ENCODE measurements at places on chromosomes 3 and 15.
A peak's percentile ranks its signal among the peaks of the same experiment; 100 is the strongest.

GRCh38 chr3:183737116-183737515 lies 39.5 kb downstream of the YEATS2 start:
- DNase-seq = no peak

DNA sequence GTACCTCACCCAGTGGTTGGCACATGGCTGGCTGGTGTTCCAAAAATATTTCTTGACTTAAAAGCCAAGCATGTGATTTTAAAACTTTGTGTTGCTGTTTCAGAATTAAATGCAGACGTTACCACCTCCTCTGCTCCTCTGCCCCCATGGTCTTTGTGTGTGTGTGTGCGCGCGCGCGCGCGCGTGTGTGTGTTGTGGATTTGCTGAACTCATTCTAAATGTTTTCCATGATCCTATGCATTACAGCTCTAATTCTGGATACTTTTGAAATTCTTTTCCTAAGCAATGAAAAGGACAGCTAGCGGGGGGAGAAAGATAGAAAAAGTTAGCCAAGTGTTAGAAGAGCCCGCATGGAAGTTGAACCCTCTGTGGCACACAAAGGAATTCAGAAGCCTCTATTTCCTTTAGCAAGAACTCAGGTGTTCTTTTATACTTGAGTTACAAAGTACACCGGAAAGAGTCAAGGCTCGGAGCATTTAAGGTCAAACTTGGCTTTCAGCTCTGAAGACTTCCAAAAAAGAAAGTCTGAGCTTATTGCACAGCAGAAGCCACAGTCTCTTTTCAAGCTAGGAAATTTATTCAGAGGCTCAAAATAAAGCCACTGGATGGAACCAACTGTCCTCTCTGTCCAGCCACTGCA lies 350.5 kb upstream of the TBL1XR1 start:
- DNase-seq = no peak

DNA sequence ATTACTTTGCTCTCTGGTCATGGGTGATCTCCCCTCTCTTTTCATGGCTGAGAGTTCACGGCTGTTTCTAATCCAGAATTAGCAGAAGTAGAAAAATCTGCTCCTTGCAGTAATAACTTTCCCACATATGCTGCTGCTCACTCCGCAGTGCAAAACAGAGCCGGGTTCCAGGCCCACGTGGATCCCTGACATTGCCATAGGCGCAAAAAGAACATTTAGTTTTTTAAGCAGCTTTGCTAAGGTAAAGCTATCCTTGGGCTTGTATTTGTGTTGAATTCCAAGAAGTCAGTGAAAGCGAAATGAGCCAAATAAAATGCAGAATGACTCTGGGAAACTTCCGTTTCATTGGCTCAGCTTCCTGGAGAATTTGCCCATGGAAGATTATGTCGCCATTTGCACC lies 633.7 kb upstream of the SUCLG2 start:
- no peak for DNase-seq

GRCh38 chr3:179336345-179336929 lies 11.1 kb upstream of the MFN1 start:
- DNase-seq = no peak

DNA sequence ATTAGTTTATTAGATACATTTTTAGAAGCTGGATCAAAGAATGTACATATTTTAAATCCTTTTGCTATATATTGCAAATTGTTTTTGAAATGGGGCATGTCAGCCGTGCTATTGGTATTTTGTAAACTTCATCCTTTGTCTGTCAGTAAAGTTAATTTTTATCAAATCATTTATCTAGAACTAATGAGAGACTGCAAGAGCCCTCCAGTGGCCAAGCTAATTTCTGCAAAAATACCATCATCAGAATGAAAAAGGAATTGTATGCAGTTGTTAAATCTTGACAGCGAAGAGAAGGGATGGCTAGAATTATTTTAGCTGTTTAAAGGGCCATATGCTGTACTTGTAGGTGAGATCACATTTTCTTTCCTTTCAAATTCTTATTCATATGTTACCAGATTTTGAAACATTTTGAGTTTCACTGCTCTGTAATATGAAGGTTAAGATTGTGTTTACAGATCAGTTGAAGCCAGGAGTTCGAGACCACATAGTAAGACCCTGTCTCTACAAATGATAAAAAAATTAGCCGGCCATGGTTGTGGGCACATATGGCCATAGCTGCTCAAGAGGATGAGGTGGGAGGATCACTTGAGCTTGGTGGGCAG lies 8.1 kb upstream of the CLDN11 start:
- no peak for DNase-seq

DNA sequence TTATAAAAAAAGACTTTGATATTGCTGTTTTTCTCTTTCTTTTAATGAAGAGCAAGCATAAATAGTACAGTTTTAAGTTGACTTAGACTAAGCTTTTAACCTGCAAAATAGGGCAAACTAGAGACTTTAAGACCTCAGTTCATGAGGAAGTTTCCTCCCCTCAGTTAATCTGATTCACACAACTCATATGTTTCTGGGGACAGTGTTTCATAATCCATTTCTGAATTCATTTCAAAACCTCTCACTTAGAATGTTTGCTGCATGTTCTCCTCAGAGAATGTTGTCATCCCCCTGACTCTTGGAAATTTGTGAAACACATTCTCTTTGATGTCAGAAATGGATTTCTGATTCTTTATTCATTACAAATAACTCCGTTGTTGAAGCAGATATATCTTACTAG lies 79.3 kb upstream of the SKOR1 start:
- peak; percentile 57 for DNase-seq

- DNase-seq = no peak
These were observed 506.1 kb upstream of the PROK2 start for GRCh38 chr3:72290859-72291638.

DNA sequence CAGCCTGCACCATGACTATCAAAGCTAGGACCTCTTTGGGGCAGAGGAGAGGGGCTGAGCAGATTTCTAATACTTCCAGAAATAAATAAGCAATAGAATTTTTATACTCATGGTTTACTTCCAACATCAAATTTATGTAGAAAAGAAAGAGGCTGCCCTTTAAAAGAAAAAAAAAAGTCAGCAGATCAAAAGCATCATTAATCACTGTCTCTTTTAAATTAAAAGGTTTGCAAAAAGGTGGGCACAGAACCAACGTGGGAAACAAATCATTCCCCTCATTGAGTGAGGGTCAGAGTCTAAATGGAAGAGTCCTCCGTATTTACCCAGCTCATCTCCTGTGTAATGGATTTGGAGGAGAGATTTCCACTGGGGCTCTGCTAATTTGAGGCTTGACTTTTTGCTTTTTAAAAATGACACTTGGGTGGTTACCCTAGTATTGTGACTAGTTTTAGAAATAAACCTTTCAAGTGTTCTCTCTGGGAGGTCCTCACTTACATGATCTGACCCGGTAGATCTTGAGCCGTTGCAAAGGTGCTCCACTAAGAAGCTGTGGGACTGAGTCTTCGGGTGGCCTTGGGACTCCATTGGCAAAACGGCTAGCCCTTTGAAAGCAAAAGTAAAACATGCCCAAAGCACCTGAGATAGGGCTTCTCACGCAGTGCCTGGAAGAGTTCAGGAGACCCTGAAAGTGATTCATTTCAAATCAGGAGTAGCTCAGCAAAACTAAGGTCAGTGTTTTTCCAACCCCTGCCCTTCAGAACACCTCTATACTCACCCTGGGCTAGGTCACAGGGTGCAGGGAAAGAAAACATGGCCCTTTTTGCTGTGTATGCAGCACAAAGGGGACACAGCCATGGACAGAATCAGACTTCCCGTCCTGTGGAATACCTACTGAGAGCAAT lies 320.9 kb downstream of the FOXP1 start:
- DNase-seq = no peak

GRCh38 chr3:79040701-79041100 lies 727.1 kb downstream of the ROBO1 start:
- peak; percentile 51 for DNase-seq

- no peak for DNase-seq
These were observed 5.4 kb upstream of the MASP1 start for GRCh38 chr3:187296911-187297310.

DNA sequence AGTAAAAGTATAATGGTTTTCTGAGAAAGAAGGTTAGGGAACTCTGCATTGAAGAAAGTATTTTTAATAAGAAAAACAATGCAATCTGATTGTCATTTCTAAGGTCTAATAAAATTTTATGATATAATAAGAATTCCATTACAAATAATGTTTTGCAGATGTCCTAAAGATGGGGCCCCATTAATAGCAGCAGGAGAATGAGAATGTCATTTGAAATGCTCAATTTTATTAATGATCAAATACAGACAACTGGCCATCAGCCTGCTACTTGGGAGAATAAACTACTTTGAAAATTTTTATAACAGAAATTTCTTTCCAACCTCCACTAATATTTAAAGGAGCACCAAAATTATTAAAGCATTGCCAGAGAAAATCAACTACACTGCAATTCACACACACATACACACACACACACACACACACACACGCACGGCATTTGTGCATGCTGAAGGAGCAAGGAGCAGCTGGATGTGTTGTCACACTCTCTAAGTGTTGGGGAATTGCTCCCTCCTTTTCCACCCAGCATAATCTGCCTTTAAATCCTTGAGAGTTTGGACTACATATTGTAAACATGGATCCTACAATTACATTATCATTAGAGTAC lies 109.5 kb downstream of the THRB start:
- DNase-seq = no peak

GRCh38 chr3:11434017-11434526 lies 161.9 kb downstream of the ATG7 start:
- DNase-seq = no peak

GRCh38 chr3:157231071-157231470 lies 71.1 kb upstream of the CCNL1 start:
- no peak for DNase-seq

- DNase-seq = no peak
These were observed 26.2 kb upstream of the HHATL start for GRCh38 chr3:42728668-42729364.

- DNase-seq = no peak
These were observed 8.6 kb upstream of the NME9 start for GRCh38 chr3:138338244-138338643.

DNA sequence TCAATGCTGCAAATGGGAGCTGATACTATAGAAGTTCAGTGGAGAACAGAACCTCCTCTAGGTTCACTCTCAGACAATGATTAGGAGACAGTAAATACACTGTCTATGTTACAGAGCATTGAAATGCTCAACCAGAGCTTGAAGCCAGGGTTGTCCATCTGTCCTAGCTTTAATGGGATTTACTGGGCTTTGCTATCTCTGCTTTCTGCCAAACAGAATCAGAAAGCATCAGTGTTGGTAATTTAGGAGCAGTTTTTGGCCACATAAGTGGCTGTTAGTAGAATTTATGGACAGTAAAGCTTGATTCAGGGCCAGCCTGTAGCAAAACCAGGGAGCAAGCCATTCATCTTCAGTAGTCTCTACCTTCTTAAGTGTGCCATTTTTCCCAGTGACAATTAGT lies 396.3 kb downstream of the LSAMP start:
- no peak for DNase-seq

- peak; percentile 8 for DNase-seq
These were observed 463.1 kb upstream of the ARHGEF26 start for GRCh38 chr3:153658136-153658535.

DNA sequence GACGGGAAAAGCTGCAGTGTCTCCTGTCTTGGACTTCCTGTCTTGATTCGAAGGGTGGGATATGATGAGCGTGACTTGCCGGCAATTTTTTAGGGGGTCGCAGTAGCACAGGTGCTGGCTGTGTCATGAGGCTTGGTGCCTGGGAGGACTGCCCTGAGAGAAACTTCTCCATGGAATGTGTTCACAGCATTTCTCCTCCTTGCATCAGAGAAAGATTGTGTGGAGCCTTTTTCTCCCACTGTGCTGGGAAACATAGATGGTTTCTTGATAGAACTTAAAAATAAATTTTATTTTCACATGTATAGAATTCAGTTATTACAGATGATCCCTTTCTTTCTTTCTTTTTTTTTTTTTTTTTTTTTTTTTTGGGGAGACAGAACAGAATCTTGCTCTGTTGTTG lies 121.4 kb downstream of the KLHL25 start:
- DNase-seq = no peak

GRCh38 chr3:169475978-169476698 lies 187.4 kb downstream of the MECOM start:
- DNase-seq = no peak

DNA sequence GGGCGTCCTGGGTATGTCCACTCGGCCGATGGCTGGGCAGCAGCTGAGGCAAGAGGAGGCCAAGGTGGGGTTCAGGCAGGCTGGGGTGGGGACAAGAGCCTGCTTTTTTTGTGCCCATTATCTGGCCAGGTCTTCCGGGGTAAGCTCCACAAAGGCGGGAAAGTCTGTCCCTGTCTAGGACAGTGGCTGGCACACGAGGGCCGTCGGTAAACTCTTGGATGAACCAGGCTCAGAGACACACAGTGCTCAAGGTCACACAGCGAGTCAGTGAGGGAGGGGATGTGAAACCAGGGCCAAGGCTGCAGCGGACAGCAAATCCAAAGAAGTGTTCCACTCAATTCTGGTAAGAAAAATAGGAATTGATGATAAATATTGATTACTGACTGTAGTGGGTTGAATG lies 2.9 kb downstream of the DNAJB8 start:
- DNase-seq = no peak

GRCh38 chr15:70236341-70237086 lies 138.8 kb upstream of the TLE3 start:
- peak; percentile 97 for DNase-seq

DNA sequence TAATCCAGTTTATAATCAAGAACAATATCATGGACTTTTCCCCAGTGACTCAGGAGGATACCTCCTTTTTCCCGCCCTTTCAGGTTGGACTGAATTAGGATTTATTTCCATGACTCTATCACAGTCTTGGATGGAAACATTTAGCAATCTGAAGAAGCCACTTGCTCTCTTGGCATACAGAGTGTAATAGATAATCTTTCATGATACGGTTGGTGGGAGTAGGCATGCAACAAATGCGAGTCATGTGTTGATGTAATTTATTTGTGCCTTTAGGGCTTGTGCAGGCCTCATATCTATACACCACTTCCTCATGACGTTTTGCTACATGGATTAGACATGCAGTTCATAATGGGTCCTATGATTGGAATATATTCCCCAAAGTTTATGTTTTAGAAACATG lies 54.2 kb upstream of the MCTP2 start:
- no peak for DNase-seq

GRCh38 chr3:15284121-15284889 lies 48.1 kb downstream of the SH3BP5 start:
- no peak for DNase-seq

DNA sequence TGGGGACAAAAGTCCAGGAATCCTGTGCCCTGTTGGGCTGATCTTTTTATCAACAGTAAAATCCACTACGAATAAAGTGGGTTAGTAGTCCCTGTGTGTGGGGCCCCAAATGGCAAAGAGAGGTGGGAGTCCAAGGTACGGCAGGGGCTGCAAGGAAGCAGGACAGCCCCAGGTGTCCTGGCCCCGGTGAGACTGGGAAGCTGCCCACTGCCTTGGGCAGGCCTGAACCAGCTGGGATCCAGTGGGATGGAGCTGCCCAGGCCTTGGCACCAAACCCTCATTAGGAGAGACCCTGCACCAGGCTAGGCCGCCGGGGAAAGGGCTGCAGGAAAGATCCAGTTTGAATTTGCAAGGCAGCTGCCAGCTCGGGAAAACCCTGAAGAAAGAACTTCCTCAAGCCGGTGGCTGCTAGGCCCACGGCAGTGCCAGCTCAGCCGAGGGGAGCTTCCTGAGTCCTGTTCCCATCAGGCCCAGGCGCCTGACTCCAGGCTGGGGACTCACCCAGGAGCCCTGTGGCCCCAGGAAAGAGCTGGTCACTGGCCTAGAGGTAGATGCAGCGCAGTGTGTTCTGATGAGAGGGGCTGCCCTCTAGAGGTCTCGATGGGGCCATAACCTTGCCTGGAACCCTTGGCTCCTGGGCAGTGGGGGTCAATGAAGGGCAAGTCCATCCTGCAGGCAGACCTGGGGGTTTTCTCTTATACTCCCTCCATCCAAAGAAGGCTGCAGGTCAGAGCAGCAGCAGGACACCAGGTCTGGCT lies 14.4 kb upstream of the GNAI2 start:
- no peak for DNase-seq

Data from fibroblast of skin of left biceps (primary cell).